ENCODE measurements at places on chromosomes 11 and 22. TPM values are rescaled to one million over a fixed set of nuclear protein-coding genes. Genes with fewer than 3 reads are reported as not detected.

Gene CRYBB3
- total RNA-seq, result not detected

DNA sequence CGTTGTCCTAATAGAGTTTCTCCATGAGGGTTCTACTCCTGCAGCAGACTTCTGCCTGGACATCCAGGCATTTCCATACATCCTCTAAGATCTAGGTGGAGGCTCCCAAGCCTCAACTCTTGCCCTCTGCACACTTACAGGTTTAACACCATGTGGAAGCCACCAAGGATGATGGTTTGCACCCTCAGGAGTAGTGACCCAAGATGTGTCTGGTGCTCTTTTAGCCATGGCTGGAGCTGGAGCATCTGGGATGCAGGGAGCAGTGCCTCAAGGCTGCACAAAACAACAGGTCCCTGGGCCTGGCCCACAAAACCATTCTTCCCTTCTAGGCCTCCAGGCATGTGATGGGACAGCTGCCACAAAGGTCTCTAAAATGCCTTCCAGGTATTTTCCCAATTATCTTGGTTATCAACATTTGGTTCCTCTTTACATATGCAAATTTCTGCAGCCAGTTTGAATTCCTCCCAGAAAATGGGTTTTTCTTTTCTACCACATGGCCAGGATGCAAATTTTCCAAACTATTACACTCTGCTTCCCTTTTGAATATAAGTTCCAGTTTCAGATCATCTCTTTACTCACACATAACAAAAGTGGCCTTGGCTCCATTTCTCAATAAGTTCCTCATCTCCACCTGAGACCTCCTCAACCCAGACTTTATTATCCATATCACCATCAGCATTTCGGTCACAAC lies 69.5 kb upstream of the GNAZ start:
- DNase-seq, result no peak

DNA sequence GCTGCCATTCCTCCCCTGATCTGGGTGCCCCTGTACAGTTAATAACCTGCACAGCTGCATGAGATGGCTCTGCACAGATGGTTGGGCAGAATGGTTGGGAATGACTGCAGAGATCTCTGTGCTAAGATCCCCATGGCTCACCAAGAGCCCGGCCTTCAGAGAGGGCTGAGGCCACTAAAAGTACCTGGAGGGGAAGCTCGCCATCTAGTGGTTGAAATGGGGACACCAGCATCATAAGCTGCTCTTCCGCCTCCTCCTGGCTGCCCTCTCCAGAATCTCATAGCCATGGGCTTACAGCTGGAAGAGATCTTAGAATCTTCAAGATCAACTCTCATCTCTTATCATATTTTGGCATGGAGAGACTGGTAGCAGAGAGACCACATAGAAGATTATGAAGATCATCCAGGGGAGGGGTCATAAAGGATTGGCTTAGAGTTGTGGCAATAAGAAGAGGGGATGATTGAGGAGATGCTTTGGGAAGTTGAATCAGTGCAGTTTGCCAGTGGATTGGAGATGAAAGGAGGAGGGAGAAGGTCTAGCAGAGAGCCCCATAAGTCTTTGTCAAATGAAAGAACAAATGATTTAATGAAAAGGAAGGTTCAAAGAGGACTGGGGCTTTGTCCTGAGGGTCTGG lies 22.0 kb upstream of the TLCD5 start:
- peak; percentile 48 for DNase-seq

Gene ROM1
- 0.64 TPM for total RNA-seq

DNA sequence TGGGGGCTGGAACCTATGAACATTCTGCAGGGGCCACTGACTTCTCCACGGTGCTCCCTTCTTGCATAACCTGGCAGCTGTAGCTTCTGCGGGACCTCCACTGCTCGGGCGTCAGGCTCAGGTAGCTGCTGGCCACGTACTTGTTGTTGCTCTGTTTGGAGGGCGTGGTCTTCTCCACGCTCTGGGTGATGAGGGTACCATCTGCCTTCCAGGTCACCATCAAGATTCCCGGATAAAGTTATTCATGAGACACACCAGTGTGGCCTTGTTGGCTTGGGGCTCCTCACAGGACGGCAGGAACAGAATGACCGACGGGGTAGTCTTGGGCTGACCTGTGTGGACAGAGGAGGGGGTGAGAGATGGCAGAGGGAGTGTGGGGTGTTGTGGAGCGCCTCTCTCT lies 6.5 kb upstream of the DRICH1 start:
- no peak for DNase-seq

Gene FOLH1
- 5.2 TPM for total RNA-seq

- no peak for DNase-seq
These were observed 37.6 kb upstream of the UBASH3B start for GRCh38 chr11:122617926-122618325.

DNA sequence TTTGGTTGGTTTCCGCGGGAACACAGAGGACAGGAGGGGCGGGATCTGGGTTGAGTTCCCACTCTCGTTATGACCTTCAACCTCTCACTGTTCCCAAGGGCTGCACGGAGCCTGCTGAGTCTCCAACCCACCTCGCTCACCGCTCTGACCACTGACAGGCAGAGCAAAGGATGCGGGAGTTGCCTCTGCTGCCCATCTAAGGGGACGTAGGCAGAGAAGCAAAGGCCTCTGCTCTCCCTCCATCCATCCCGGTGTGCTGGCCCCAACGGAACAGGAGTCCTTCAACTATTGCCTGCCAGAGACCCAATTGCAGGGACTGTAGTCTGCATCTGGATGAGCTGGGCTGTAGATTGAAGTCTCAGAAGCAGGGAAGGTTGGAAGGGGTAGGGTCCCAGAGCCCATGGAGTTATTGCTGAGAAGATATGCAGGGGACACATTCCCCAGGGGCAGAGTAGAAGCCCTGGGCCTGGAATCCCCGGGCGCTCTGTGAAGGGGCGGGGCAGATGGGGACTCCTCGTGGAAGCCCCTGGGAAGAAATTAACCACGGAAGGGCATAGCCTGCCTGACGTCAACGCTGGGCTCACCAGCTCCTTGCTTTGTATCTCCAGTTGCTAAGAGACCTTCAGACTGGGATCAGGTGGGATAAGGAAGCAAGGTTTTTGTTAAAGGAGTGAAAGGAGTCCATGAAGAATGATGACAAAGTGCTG lies 12.7 kb upstream of the FXYD2 start:
- no peak for DNase-seq

DNA sequence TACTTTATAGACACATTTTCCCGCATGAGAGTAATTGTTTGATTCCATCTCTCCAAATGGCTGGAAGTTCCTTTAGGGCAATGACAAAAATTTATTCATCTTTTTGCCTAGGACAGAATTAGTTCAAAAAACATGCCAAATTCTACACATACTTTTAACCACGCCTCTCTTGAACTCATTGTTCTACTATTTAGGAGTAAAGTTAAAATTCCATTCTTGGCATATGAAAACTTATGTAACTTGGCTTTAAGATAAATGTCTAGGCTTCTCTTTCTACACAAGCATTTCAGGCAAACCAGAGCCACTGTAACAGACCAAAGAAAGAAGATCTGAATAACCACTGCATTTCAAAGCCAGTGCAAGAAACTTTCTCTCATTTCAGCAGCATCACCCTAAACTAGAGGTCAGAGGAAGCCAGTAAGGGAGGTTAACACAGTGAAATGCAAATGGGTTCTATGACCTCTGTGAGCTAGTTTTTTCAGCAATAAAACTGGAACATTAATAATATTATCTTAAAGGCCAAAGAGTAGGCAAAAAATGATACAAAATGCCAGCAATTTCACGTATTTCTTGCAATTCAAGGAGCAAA lies 73.0 kb downstream of the RSF1 start:
- DNase-seq, result no peak

Gene PARVA
- 9.5 TPM for total RNA-seq

- DNase-seq, result no peak
These were observed 2.7 kb upstream of the PTPRJ start for GRCh38 chr11:47977623-47978022.

DNA sequence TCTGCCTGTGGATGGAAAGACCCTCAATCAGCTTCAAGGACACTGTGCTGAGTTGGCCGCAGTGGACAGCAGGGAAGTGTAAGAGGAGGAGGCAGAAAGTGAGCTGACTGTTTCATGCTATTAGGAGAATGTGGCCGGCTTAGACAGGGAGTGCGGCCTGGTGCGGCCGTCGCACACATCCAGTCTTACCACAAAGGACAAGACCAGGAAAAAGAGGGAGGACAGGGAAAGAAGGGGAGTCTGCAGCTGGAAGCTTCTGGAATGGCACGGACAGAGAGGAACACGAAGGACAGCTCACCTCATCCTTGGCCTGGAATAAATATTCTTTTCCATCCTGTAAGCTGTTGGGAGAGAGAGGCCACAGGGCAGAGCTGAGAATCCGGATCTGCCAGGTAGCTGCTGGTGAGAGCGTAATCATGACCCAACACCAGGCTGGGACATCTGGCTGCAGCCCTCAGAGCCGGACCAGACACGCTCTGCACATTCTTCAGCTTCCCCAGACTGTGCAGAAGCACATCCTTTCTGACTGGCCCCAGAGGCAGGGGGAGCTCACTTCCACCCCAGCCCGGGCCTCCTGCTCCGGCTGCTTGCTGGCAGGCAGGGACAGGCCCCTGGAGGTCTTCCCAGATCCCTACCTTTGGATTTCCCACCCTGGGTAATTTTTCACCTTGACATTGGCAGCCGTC lies 8.6 kb upstream of the RBM4B start:
- no peak for DNase-seq

- DNase-seq, result no peak
These were observed 299.9 kb upstream of the ANO5 start for GRCh38 chr11:21892736-21893564.

Gene OR2AG1
- total RNA-seq, result not detected

GRCh38 chr11:31964181-31964580 lies 126.7 kb upstream of the RCN1 start:
- DNase-seq, result no peak

Gene HEPHL1
- total RNA-seq, result not detected

DNA sequence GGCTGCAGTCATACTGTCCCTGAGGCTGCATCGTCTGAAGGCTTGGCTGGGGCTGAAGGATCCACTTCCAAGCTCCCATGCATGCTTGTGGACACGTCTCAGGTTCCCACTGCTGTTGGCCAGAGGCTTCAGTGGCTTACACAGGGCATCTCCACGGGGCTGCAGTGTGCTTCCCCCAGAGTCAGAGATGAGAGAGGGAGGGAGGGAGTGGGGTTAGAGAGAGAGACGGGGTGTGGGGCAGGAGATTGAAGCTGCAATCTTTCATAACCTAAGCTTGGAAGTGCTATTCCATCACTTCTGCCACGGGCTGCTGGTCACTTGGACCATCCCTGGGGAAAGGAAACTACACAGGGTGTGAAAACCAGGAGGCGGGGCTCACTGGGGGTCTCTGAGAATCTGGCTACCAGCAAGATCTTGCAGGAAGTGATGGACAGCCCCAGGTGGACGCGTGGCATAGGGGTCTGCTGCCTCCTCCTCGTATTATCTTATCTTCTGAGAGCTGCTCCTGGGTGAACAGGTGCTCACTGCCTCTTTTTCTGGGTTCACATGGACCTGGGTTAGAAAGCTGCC lies 63.0 kb upstream of the MYEOV start:
- no peak for DNase-seq

GRCh38 chr11:71180694-71181470 lies 71.5 kb downstream of the SHANK2 start:
- no peak for DNase-seq

DNA sequence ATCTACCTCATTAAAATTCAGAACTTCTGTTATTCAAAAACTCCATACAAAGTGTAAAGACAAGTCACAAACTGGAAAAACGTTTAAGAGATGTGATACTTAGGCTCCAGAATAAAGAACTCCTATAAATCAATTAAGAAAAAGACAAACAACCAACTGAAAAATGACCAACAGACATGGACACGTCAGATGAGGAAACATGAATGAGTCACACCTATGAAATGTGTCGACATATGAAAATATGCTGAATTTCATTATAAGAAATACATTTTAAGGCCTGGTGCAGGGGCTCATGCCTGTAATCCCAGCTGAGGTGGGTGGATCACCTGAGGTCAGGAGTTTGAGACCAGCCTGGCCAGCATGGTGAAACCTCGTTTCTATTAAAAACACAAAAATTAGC lies 78.7 kb downstream of the ENTHD1 start:
- no peak for DNase-seq

Gene CCDC188
- 1.4 TPM for total RNA-seq

GRCh38 chr11:112539741-112540140 lies 279.1 kb upstream of the PLET1 start:
- no peak for DNase-seq

DNA sequence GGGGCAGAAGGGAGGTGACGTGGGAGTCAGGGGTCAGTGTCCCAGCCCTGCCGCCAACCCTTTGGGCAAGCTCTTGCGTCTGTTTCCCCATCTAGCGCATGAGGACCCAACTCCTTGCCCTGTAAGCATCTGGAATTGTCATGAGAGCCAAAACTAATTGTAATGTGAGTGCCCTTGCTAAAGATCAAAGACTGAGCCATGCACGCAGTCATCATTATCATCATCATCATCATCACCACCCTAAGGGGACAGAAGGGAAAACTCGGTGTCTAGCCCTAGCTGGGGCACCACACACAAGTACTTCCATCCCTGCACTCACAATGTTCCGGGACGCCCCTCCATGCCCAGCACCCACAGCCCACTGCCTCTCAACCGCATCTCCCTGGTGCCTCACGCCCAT lies 2.5 kb downstream of the LIF start:
- no peak for DNase-seq

- DNase-seq, result no peak
These were observed 99.6 kb upstream of the RTL6 start for GRCh38 chr22:44597616-44598015.

DNA sequence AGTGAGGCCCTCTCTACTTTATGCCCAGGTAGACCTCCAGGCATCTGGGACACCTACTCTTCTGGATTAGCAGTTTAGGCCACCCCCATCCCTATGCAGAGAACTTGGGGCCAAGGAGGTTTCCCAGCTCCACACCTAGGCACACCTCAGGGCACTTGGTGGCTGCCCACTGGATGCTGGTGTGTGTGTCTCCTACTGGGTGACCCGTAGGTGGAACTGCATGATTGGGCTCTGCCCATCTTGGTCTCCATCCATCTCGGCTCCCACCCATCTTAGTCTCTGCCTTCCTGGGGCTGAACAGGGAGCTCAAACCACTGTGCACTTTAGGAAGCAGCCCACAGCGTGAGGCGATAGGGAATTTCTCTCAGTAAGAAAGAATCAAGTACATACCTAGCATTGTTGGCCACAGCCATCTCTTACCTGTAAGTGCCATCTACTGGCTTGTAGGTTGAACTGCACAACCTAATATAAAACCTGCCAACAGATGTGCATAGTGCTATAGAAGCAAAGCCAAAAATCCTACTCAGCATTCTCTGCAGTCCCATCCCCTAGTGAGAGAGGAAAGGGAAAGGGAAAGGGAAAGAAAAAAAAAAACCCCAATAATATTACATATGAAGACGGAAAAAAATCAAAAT lies 61.6 kb upstream of the PTPN5 start:
- no peak for DNase-seq

Data from cerebellum (tissue), 4 donors.